ENCODE measurements at places on chromosomes 3 and 15.

- no peak for DNase-seq
Observed at GRCh38 chr3:129688271-129688895, 81.9 kb upstream of the PLXND1 start.

GRCh38 chr3:11510356-11510755 is 133.4 kb downstream of the VGLL4 start:
- no peak for DNase-seq

GRCh38 chr3:194787072-194787471 is 101.4 kb downstream of the FAM43A start:
- DNase-seq: no peak

DNA sequence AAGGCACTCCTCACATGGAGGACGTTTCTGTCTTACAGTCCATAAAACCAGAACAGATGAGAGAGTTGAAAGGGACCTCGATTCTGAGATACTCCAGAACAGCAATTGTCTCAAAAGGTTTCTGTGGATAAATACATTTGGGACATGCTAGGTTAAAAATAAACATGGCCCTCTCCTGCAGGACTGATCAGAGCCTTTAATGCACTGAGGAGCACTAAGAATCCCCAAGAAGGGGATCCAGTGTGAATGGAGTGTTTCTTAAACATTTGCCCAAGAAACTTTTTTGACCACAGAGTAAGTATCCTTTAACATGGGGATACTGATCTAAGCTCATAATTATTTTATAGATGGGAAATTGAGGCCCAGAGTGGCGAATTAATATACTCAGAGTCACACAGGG is 223.4 kb downstream of the XXYLT1 start:
- no peak for DNase-seq

DNA sequence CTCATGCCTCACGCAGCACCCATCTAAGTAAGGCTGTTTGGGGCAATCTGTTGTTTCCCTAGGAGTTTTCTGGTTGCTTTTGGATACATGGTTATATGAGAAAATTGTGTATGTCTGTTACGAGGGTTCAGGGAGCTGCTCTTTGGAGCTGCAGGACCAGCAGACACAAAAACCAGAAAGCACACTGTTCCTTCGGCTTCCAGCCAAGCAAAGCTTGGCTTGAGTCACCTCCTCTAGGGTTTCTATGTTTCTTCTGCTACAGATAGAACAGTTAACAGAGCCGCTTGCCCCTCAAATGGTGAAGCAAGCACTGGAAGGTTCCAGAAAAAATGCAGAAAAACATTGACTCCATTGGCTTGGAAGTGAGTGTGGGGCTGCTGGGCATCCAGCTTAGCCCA is 49.2 kb upstream of the CTDSPL start:
- DNase-seq: no peak

DNA sequence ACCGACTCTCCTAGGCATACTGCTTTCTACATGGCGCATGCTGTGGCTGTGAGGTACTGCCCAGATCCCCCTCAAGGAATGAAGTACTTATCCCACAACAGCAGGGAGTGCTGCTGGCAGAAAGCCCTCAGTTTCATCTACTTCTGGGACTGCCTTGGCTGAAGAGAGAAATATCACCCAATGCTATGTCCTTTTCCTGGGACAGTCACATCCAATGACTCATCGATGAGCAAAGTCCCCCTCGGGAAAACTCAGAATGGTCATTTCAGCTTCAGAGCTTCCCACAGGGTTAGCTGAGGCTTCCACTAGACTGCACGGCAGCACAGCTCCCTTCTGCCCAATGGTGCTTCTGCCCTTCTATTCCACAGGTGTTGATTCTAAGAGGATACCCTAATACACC is 3.6 kb upstream of the NMD3 start:
- no peak for DNase-seq

Data from activated T-helper 1 cell treated with anti-CD3 and anti-CD28 coated beads, Interleukin-2, amount 50 U/mL, for 16 hours (primary cell).